ENCODE measurements at places on chromosomes 11 and 22.

GRCh38 chr22:24105013-24105360, 76.3 kb upstream of the SUSD2 start:
- DNase-seq: no peak

- no peak for DNase-seq
These were observed 385 bp downstream of the TST start for GRCh38 chr22:37018815-37019308.

DNA sequence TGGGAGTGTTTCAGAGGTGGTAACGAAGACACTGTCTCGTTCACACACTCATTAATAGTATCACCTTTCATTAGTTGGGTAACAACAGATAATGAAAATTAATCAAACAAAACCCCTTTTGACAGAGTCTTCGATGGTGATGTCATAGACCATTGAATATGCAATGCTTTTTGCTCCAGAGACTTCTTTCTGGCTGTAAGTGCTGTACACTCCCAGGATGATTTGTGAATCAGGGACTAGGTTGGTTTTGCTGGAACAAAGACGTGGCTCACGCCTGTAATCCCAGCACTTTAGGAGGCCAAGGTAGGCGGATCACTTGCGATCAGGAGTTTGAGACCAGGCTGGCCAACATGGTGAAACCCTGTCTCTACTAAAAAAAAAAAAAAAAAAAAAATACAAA, 9.5 kb upstream of the RASSF10 start:
- DNase-seq: no peak

GRCh38 chr11:34869425-34869824, 46.8 kb downstream of the APIP start:
- no peak for DNase-seq

DNA sequence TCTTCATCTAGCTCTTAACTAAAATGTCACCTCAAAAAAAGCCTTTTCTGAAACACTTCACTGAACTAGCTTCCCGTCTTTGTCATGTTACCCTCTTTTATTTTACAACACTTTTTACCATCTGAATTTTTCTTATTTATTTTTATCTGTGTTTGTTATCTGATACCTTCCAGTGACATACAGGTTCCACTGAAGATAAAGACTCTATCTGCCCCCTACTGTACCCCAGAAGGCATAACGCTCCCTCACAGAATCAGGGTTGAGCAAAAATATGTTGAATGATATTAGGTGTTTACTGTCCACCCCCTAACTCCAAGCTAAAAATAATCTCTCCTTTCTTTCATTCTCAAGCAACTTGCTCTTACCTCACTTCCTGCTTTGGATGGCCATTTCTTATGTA, 654.2 kb downstream of the NELL1 start:
- no peak for DNase-seq

DNA sequence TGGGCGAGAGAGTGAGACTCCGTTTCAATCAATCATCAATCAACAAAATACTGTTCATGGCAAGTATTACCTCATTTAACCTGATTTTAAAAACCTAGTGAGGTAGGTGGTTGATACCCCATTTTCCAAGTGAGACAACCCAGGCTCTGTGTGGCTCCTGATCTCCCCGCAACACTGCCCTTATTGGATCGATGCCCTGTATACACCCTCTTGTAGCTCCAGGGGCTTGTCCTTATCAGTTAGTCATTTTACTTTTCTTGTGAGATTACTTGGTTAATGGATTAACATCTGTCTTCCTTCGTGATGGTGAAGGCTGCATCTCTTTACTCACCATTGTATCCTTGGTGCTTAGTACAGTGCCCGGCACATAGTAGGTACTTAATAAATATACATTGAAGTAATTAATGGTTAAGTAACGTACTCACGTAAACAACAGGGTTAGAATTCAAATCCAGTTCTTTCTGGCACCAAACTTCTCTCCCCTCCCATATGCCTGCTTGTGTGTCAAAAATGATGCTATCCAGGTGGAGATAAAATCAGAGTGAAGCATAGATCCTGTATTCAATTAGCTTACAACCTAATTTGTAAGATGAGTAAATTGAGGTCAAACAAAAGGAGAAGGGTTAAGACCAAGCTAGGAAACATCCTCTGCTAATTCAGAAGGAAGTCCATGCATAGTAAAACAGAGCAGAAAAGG, 1.8 kb upstream of the PRG2 start:
- no peak for DNase-seq

DNA sequence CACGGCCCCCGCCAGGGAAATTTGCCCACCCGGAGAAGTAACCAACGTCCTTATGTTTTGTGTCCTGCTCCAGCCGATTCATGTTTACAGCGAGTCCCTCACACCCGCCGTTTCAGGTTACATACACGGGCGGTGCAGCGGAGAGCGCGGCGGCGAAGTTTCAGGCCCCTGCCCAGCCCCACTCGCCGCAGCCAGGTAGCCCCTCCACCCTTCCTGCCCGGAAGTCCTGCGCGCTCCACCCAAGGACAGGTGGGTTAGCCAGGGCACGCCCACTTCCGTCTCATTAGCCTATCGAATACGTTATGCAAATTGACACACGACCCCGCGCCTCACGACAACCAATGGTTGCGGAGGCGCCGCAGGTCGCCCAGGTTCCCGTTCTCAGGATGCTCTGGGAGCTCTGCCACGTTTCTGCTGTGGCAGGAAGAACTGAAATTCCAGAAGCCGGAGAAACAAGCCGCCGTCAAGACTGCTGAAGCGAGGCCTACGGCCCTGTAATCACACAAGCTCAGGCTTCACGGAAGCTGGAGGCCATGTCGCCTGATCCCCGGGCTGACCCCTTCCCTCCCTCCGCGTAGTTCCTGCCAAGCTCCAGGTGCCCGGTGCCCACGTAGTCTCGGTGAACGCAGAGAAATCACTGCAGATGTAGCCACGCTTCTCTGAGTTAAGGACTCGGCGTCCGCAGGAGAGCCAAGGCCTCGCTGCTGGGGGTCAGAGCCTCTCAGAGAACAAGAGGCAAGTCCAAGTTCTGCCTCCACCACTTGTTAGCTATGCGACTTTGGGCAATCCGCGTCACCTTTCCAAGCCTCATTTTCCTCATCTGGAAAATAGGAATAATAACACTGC, 22.4 kb upstream of the MYH9 start:
- DNase-seq: peak; percentile 41

GRCh38 chr11:123718063-123718462, 23.4 kb downstream of the ZNF202 start:
- no peak for DNase-seq

DNA sequence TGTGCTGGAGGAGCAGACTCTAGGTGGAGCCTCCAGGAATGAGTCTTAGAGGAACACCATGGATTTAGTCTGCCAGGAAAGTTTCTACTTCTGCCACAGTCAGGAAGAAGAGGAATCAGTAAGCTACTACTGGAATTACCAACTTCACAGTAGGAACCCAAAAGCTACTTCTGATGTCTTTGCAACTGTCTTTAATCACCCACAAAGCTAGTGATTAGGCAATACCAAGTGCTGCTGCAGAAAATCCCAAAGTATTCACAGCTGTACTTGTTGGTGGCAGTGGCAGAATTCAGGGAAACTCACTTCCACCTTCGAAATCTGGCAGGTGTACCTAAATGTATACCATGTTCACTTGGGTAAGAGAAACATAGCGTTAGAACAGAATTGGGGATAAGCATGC, 264.5 kb upstream of the SORL1-AS1 start:
- no peak for DNase-seq

- no peak for DNase-seq
These were observed 154.9 kb downstream of the TEAD1 start for GRCh38 chr11:12829131-12829530.

DNA sequence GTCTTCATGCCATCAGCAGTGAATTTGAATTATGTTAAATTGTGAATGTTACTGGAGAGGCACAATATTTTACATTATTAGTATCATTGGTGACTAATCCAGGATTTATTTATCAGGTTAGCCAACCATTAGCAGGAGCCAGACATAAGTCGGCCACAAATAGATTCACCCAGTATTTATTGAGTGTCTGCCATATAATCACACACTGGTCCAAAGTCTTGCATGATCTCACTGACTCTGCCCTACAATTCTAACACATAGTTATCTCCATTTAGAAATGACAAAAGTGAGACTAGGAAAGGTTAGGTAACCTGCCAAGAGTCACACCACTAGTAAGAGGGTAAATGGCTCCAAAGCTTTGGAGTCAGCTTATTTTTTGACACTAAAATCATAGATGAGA, 179.6 kb downstream of the BLID start:
- no peak for DNase-seq

DNA sequence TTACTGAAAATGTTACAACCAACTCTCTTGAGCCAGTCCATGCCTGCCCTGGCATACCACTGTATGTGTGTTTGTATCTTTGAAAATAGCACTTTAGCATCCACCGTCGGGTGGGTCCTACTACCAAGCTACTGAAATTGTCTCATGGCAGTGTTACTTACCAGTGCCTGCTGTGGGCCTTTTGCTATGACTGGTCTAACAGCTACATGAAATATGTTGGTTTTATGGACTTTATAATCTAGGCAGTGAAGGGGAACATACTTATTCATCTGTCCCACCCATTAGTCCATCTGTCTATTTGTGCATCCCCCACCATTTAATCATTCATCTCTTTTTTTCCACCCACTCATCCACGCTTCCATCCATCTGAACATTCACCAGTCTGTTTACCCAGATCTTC, 106.0 kb downstream of the NAV2 start:
- no peak for DNase-seq

DNA sequence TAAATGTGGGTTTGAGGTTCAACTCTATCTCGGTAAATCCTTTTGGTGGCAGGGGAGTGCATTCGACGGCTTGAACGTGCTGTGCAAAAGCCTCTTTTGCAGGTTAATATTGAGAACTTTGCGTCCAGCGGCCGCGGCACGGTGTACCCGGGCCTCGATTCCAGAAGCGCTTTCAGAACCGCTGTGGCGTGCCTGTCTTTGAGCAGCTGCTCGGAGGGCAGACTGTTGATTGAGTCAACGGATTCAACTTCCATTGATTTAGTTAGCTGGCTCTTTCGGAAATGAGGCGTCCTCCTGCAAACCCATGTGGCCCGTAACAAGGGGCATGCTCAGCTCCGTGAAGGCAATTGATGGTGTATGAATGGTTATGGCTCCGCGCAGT, 1247.8 kb downstream of the BRD1 start:
- DNase-seq: no peak

- DNase-seq: no peak
These were observed 54.6 kb downstream of the SPECC1L start for GRCh38 chr22:24325105-24325757.

DNA sequence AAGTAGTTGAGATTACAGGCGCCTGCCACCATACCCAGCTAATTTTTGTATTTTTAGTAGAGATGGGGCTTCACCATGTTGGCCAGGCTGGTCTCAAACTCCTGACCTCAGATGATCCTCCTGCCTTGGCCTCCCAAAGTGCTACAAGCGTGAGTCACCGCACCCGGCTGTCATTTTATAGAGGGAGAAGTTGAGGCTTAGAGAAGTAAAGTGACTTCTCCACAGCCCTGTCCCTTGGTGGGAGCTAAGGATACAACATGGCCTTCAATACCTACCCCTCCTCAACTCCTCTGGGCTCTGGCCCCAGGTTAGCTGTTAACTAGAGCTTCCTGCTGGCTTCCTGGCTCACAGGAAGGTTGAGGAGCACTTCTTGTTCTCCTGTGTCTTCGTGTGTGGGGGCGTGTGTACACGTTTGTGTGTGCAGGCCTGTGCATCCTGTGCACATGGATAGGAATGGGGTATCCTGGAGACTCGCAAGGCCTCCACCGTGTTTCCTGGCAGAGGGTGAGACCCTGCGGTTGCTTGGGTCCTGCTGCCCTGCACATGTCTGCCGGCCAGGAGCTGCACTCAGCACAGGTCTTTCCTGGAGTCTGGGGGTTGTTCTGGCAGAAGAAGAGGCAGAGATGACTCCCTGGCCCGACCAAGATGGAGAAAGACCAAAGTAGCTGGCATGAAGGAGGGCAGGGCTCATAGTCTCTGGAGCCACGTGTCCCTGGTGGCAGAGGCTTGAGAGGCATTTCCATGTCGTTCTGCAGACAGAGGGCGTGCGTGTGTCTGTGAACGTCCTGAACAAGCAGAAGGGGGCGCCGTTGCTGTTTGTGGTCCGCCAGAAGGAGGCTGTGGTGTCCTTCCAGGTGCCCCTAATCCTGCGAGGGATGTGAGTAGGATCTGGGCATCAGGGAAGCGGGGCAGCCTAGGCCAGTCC, 2.4 kb downstream of the SIDT2 start:
- peak; percentile 50 for DNase-seq

GRCh38 chr11:73810637-73811036, 23.0 kb downstream of the MRPL48 start:
- DNase-seq: no peak

- no peak for DNase-seq
These were observed 5.3 kb downstream of the RNH1 start for GRCh38 chr11:501683-502287.
